ENCODE measurements at places on chromosomes 5 and 9. TPM values are rescaled to one million over a fixed set of nuclear protein-coding genes. Genes with fewer than 3 reads are reported as not detected.

DNA sequence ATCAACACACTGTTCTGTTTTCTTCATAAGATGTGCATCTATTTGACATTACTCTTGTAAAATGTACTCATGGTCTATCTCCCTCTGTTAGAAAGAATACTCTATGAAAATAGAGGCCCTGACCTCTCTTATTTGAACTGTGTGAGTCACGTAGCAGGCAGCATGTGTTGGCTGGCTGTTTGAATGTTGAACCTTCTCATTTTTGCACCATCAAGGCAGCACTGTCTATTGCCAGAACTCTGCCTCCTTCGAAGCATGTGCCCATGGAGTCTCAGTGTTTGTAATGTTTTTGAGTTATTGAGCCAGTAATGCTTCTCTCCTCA is 144.4 kb downstream of the ALDH1A1 start:
- no peak for DNase-seq
- H3K27me3 ChIP-seq = no peaks in the 10 kb centered on the region
- no peaks in the 10 kb centered on the region for H3K36me3 ChIP-seq
- H3K27ac ChIP-seq = no peak overlapping the region
- H3K4me1 ChIP-seq = no peaks in the 10 kb centered on the region

DNA sequence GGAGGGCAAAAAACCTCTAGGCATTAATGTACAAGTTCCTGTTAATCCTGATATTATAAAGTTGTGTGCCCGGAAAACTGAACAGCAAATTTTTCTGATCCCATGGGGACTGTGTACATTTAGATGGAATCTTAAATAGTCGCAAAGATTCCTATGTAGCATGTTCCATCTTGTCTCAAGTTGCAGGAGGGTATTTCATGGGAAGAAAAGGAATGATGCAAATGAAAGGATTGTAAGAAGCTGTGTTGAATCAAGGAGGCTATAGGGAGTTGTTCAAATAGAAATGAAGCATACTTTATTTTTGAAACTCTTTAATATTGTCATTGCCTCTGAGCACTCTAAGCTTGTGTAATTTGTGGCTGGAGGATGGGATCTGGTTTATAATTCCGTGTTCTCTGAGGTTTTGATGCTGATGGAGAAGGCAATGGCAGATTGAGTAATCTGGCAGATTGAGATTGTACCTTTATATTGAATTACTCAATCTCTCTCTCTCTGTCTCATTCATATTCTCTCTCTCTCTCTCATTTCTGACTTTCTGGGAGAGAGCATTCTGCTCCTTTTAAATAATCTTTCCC is 288.5 kb downstream of the OSTF1 start:
- H3K4me3 ChIP-seq = no peak overlapping the region
- DNase-seq = no peak
- H3K27ac ChIP-seq = no peak overlapping the region

DNA sequence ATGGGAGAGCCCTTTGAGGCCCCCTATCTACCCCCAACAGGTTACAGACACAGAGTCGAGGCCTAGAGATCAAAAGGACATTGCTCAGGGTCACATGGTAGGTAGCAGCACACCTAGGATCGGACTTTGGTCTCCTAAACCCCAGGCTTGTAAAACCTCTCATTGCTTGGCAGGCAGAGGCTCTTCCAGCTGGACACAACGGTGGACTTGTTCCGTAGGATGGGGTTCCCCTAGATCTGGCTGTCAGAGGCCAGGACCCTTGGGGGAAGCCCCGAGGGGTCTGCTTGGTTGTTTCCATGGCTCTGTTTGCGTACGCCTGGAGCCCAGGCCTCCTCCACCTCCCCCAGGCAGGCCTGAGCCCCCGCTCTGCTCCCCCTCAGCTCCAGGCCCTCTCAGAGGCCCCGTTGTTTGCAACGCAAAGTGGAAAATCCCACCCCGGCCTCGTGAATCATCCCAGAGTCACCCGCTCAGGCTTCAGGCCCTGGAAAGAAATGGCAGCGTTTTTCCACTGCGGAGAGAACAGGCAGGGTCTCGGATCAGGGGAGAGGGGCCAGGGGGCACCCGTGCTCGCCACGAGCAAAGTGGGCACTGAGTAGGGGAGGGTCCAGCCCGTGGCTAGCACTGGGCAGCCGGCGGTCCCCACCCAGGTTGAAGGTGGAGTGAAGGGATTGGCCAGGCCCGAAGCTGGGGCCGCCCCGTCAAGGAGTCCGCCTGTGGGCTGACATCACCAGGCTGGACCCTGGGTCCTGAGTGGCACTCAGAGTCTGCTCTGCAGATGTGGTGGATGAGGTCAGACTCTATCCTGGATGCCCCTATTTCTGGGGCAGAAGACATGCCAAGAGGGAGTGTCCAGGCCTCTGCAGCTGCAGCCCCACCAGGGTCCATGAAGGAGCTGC is 19.8 kb downstream of the COL27A1 start:
- H3K4me1 ChIP-seq = peaks cover 28% of the 10 kb centered on the region
- no peaks in the 10 kb centered on the region for H3K27me3 ChIP-seq
- peak overlapping the region; percentile 32 for H3K4me3 ChIP-seq
- peak; percentile 71 for DNase-seq
- peaks cover 7% of the 10 kb centered on the region for H3K36me3 ChIP-seq

DNA sequence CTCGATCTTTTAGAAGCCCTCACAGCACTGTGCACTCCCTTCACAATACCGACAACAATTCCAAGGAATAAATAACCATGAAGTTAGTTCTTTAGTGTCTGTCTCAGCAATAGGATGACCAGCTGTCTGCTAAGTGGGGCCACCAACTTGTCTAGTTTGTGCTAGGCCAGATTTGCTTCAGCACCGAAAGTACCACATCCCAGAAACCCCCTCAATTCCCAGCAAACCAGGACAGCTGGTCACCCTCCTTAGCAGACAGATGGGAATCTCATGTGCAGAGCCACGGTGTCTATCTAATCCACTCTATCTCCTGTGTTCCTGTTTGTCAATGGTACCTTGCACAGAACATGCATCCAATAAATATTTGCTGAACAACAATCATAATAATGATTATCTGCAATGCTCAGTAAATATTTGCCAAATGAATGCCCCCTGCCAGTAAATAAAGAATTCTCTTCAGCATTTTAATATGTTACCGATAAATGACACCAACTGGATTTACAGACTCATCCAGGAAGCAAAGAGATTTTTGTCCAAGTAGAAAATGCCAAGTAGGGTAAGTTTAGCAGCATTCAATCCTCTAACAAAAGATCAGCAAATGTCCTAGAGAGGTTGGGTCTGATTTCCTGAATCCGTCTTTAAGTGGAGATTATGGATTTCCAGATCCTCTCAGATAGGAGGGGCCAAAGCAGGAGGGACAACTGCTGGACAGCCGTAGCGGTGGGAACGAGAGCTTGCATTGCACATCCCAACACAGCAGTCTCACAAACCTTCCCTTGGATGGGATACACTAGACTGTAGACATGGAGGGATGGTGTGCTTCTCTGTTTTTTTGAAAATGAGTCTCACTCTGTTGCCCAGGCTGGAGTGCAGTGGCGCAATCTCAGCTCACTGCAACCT is 51.9 kb upstream of the ANKRD33B start:
- no peak overlapping the region for H3K27ac ChIP-seq
- H3K27me3 ChIP-seq = no peaks in the 10 kb centered on the region
- no peak for DNase-seq
- peaks cover 4% of the 10 kb centered on the region for H3K4me1 ChIP-seq

Gene C1QTNF3
- total RNA-seq = 16.9 TPM

Gene POC5
- 17.9 TPM for total RNA-seq

Gene CEP72
- 8.1 TPM for total RNA-seq

All from SJCRH30 (cell line).